ENCODE measurements at places on chromosomes 13 and 19. TPM values are rescaled to one million over a fixed set of nuclear protein-coding genes. Genes with fewer than 3 reads are reported as not detected.

The SPACA7 gene
- total RNA-seq = not detected

The ZAR1L gene
- not detected for total RNA-seq

The PTBP1 gene
- total RNA-seq = 497 TPM

The EEF1AKMT1 gene
- total RNA-seq = 12.9 TPM

The CEACAM3 gene
- total RNA-seq = not detected

The CCDC169 gene
- total RNA-seq = 5.8 TPM

The ANGPTL4 gene
- 0.77 TPM for total RNA-seq

The ZIC2 gene
- total RNA-seq = 0.13 TPM

The VN1R4 gene
- not detected for total RNA-seq

The S1PR5 gene
- total RNA-seq = not detected

GRCh38 chr13:67292886-67293285 is 62.8 kb upstream of the PCDH9 start:
- no peak for DNase-seq

- no peak for DNase-seq
Observed at GRCh38 chr19:11483366-11484111, 2.7 kb upstream of the ELAVL3 start.

GRCh38 chr13:72199640-72200039 is 332.6 kb upstream of the DACH1 start:
- DNase-seq = no peak

DNA sequence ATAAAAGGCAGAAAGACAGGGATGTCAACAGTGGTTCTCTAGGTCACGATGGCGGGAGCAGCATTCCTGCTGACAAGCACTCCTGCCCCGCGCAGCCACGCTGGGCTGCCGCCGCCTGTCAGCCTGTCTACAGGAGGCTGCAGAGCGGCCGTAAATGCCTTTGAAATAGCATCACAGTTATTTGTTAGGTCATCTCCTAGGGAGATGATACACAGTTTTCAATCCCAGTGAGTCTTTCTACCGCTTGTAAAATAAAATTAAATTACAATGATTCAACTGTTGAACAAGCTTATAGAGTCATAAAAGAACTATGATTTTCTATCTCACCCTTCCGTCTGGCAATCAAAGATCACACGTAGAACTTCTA is 7.3 kb upstream of the SLC7A9 start:
- DNase-seq = no peak

GRCh38 chr19:29858621-29859020 is 46.8 kb downstream of the CCNE1 start:
- no peak for DNase-seq

DNA sequence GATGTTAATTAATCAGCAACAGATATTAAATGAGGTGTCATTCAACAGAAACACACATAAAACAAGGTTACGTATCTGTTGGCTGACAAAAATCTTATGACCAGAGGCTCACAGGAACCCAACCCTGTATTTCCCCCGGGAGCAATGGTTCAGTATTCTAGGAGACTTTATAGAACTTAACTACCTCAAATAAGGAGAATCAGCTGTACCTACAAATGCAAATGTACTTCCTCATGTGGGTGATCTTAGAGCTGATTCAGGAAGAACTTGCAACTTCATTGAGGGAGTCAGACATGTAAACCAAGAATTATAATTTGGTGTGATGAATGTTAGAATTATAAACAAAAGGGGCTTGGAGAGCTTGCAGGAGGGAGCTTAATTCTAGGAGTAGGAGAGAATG is 20.1 kb downstream of the FGF9 start:
- no peak for DNase-seq

GRCh38 chr19:56946159-56946558 is 105.6 kb upstream of the PEG3 start:
- no peak for DNase-seq

DNA sequence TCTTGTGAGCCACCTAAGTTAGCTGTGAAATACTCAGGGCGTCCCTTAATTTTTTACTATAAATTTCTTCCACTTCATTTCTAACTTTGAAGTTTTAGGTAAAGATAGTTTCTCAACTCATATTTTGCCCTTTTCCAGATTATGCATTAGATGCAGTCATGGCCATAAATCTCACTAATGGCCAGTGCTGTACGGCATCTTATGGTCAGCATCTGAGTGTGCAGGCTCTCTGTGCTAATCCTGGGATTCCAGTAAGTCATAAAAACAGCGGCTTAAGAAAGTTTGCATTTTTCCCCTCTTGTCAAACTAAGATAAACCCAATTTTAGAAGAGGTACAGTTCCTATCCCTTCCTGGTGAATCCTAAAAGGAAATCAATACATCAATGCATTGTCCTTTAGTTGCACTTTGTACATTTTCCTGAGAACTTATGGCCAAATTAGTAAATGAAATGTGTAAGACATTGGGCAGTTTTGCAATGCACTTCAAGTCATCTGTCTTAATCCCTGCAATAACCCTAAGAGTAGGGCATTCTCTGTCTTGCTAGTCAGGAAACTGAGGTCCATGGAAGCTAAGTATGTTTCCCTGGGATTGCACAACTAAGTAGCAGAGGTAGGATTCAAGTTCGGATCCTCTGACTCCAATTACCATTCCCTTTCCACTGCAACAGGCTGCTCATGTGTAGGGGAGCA is 146.2 kb downstream of the DCT start:
- DNase-seq = no peak

GRCh38 chr13:99228737-99229691 is 28.4 kb downstream of the UBAC2 start:
- DNase-seq = no peak

- no peak for DNase-seq
Observed at GRCh38 chr19:19642506-19643157, 825 bp downstream of the GMIP start.

DNA sequence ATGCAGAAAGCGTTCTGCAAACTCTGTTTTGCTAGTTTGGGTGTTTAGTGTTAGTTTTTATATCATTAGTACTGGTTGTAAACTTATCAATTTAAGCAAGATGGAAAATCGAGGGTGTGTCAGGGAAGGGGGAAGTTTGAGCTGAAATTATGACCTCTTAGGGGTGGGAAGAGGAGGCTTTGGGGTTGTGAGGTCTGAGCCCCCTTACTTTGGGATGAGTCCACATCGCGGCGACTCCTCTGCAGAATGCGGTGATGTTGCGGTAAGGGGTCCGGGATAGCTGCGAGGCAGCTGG is 743 bp upstream of the NDUFS7 start:
- no peak for DNase-seq

DNA sequence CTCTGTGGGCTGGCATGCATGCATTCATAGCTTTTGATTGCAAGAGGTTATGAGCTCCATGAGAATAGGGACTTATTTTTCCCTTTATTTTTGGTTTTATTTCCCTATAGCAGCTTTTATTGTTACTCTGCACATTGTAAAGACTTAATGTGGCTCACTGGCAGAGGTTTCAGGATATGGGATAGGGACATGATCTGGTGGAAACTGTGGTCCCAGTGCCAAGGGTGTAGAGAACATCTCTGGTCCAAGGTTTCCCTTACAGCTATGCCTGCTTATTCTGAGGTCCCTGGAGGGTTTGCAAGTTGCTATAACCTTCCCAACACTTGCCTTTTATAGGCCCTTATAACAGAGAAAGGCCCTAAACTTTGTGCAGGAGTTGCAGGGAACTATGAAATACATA is 33.6 kb downstream of the LMO7 start:
- no peak for DNase-seq

DNA sequence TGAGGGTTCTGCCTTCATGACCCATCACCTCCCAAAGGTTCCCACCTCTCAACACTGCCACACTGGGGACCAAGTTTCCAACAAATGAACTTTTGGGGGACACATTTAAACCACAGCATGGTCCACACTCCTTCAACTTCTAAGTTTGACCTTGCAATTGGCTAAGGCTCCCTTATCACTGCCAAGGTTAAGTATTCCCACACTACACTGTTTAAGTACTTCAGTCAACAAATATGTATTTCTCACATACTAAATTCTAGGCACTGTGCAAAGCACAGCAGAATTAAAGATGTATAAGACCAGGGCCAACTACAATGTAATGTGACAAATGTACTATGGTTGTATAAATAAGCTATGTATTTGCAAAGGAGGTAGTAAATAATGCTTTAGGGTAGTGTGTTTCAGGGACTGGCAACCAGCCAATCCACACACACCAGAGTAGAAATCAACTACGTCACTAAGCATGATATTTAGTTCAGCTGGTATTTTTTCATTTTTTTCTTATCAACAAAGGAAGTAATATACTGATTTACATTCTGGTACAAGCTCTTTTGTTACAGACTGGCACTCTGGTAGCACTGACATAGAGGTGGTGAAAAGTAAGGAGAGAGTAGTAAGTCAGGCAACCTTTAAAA is 12.2 kb downstream of the NUFIP1 start:
- DNase-seq = no peak

DNA sequence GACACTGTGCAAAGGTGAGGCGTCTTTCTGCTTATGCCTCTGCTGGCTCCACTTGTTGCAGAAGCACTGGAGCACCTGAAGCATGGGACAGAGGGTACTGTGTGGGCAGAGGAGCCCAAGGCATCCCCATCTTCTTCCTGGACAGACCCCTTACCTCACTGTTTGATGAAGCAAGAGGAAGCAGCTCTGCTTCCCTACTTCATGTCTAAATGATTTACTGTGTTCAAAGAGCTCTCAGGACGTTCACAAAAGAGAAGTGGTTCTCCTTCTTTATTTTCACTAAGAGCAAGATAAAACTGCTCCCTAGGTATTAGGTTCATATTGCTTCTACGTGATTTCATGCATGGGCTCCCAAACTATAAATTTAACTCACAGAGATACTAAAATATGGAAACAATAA is 1635.4 kb upstream of the SLC10A2 start:
- no peak for DNase-seq

- DNase-seq = no peak
Observed at GRCh38 chr13:39941911-39942551, 286.6 kb downstream of the COG6 start.

DNA sequence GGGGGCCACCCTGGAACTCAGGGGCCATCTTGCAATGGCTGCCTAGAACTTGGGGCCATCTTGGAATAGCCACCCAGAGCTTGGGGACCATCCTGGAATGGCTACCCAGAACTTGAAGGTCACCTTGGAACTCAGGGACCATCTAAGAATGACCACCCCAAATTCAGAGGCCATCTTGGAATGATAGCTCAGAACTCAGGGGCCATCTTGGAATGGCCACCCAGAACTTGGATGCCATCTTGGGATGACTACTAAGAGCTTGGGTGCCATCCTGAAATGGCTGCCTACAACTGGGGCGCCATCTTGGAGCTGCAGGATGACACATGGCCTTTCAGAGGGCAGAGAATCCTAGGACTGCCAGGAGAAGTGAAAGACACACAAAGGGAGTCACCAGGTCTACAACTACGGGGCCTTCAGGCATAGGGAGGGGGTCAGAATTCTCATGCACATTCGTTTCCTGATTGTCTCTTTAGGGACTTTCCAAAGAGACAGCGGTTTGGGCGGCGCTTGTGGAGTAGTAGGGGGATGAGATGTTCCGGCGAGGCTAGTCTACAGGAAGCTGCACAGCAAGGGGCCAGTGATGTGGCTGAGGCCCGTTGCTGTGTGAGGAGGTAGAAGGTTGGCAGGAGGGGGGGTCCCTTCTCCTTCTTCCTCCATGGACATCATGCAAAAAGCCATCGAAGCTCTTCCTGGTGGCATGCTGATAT is 125.0 kb downstream of the IER2 start:
- no peak for DNase-seq

- DNase-seq = no peak
Observed at GRCh38 chr19:15401397-15401710, 17.4 kb downstream of the AKAP8L start.

GRCh38 chr19:37698216-37698615 is 21.3 kb downstream of the ZNF607 start:
- no peak for DNase-seq

DNA sequence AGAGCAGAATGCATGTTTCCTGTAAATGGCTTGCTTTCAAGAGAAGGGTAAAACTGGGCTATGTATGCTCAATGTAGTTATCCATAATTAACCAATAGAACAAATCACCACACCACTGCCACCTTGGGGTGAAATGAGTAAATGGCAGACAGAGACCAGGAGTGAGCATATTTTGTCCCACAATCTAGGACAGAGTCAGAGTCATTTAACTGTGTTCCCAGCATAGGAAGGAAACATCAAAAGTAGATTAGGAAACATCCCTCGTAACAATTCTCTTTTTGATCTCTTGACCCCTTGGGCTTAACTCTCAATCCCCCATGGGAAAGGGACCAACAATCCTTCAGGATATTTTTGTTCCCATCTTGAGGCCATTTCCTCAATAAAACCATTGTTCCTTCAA is 224.8 kb downstream of the NHLRC3 start:
- DNase-seq = peak; percentile 18

DNA sequence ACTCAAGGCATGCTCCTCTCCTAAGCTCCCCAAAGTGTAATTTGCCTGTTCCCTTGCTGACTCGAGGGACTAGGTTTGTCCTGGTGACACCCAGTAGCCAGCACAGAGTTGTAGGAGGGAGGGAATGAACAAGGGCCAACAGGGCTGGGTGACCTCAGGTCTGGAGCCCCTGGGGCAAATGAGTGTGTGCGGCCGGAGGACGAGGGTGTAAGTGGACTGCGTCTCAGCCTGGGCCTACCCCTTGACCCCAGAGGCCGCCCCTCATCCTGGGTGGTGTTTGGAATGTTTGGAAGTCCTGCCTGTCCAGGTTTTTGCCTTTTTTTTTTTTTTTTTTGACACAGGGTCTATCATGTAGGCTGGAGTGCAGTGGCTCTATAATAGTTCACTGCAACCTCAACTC is 1.3 kb upstream of the ZNF653 start:
- DNase-seq = no peak

DNA sequence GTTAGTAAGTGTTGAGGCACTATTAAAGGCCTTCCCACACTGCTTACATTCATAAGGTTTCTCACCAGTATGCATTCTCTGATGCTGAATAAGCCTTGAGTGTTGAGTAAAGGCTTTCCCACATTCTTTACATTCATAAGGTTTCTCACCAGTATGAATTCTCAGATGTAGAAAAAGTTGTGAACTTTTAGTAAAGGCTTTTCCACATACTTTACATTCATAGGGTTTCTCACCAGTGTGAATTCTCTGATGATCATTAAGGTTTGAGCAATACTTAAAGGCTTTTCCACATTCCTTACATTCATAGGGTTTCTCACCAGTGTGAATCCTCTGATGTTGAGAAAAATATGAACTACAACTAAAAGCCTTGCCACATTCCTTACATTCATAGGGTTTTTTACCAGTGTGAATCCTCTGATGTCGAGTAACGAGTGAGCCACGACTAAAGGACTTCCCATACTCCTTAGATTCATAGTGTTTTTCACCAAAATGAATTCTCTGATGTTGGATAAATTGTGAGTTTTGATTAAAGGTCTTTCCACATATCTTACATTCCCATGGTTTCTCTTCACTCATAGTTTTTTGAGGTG is 24.2 kb downstream of the ZNF829 start:
- no peak for DNase-seq

All from progenitor cell of endocrine pancreas (in vitro differentiated cells).